Activated naive CD8-positive, alpha-beta T cell treated with anti-CD3 and anti-CD28 coated beads for 36 hours (primary cell): ENCODE measurements at places on chromosomes 5 and 9. TPM values are rescaled to one million over a fixed set of nuclear protein-coding genes. Genes with fewer than 3 reads are reported as not detected.

The C9orf153 gene
- total RNA-seq, result not detected

DNA sequence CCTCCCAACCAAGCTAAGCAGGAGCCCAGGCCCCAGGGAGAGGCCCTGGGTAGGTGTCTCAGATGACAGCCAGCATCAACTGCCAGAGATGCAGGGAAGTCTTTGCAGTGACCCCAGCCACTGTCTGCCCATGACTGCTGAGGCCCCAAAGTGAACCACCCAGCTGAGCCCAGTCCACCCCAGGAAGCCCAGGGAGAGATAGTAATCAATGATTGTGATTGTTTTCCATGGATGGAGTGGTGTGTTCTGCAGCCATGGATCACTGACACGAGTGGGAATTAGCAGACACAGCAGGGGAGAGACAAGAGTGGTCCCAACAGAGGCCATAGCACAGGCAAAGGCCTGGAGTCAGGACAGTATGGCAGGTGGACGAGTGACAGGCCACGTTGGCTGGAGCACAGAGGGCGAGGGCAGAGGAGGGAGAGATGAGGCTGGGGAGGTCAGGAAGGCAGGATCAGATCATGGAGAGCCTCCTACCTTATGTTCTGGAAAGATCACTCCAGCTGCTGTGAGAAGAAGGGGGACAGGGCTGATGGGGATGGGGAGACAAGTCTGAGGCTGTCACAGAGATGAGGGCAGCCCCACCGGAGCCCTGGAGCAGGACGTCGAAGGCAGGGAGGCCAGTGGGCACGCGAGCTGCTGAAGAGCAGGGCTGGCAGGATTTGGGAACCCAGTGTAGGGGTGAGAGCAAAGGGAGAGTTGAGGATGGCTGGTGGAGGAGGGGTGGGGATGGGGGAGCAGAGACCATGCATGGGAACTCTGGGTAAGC is 14.5 kb downstream of the ABO start:
- H3K27ac ChIP-seq, result no peak overlapping the region
- no peak for DNase-seq
- H3K36me3 ChIP-seq, result no peaks in the 10 kb centered on the region

The CER1 gene
- total RNA-seq, result not detected

- no peak overlapping the region for H3K27ac ChIP-seq
- no peaks in the 10 kb centered on the region for H3K36me3 ChIP-seq
- H3K4me3 ChIP-seq, result no peak overlapping the region
- DNase-seq, result no peak
These were observed 35.9 kb upstream of the RAI14 start for GRCh38 chr5:34620185-34620584.

- no peak for DNase-seq
- H3K27ac ChIP-seq, result peak overlapping the region; percentile 90
- H3K4me1 ChIP-seq, result peaks cover 28% of the 10 kb centered on the region
These were observed 1.2 kb downstream of the PANK3 start for GRCh38 chr5:168578006-168578405.

DNA sequence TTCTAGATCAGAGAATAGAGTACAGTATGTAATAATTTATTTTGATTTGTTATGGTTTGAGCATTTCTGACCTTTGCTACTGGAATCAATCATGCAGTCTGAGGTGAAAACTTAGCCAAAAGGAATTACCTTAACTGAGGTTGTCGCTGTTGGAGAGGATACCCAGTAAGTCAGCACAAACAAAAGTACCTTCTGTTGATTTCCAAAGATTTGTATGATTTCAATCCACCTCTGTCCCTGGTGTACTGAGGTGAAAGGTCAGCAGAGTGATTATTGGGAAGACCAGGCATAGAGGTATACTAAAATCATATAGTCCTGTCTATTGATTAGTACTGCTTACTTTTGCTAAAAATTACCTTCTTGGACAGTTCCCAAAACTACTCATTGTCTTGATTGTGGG is 32.8 kb downstream of the RUSC2 start:
- DNase-seq, result no peak
- no peaks in the 10 kb centered on the region for H3K27me3 ChIP-seq
- no peak overlapping the region for H3K4me3 ChIP-seq
- no peaks in the 10 kb centered on the region for H3K4me1 ChIP-seq
- H3K27ac ChIP-seq, result no peak overlapping the region

- H3K4me3 ChIP-seq, result no peak overlapping the region
- H3K4me1 ChIP-seq, result peaks cover 26% of the 10 kb centered on the region
- peaks cover 19% of the 10 kb centered on the region for H3K36me3 ChIP-seq
- no peak overlapping the region for H3K27ac ChIP-seq
- peak; percentile 37 for DNase-seq
These were observed 33.8 kb upstream of the ANXA2R start for GRCh38 chr5:43073597-43074546.

The PCDHGA10 gene
- total RNA-seq, result 0.06 TPM

DNA sequence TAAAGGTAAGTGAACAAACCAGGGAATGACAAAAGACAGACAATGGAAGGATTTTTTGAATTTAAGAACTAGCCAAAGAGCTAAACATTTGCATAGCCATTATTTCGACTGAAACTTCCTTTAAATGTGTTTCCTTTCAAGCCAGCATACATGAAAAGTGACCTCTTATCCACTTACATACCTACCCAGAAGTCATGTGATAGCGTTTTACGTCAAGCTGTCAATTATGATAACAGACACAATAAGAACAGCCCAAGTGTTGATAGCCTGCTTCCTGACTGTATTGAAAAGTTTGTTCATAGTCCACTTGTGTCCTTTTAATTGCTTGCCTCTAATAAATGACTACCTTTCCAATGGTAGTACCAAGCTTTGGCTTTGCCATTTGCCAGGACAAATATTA is 206.0 kb downstream of the NFIB start:
- no peaks in the 10 kb centered on the region for H3K4me1 ChIP-seq
- H3K36me3 ChIP-seq, result no peaks in the 10 kb centered on the region
- no peaks in the 10 kb centered on the region for H3K27me3 ChIP-seq
- no peak overlapping the region for H3K4me3 ChIP-seq
- DNase-seq, result no peak
- H3K27ac ChIP-seq, result no peak overlapping the region

DNA sequence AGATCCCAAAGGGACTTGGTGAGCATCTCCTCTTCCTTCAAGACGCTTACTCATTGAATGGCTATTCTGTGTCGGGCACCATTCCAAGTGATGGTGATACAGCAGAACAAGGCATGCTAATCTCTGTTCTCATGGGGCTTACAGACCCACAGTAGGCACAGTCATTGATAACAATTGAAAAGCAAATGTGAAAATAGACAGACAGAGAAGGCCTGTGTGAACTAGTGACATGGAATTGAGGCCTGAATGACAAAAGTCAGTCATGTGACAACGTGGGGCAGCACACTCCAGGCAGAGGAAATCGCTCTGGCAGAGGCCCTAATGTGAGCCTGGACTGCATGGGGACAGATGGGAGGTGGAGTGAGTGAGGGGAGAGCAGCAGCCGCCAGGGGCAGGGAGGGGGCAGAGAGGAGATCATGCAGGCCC is 70.7 kb upstream of the CPLX2 start:
- no peaks in the 10 kb centered on the region for H3K4me1 ChIP-seq
- peaks cover 69% of the 10 kb centered on the region for H3K27me3 ChIP-seq
- DNase-seq, result no peak
- no peak overlapping the region for H3K4me3 ChIP-seq
- no peak overlapping the region for H3K27ac ChIP-seq

DNA sequence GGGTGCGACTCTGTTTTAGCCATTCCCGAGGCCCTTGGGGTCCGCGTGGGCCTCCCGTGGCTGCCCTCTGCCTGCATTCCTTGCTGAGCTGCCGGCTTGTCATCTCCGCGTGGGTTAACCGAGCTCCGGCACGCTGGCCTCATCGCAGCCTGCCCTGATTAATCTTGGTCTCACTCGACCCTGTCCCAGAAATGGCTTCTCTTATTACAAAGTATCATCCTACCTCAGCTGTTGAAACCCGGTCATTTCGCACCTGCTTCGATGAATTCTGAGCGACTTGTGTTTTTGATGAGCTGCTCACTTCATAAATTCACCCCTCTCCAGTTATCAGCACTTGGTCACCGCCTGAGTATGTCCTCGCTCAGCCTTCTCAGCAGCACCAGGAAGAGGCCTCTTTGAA is 123.5 kb upstream of the EGFLAM start:
- no peak for DNase-seq
- H3K36me3 ChIP-seq, result no peaks in the 10 kb centered on the region
- H3K4me1 ChIP-seq, result no peaks in the 10 kb centered on the region

GRCh38 chr5:50340757-50341156 is 100.3 kb downstream of the EMB start:
- H3K27ac ChIP-seq, result no peak overlapping the region
- H3K4me1 ChIP-seq, result no peaks in the 10 kb centered on the region
- no peak overlapping the region for H3K4me3 ChIP-seq
- peaks cover 1% of the 10 kb centered on the region for H3K36me3 ChIP-seq

GRCh38 chr5:35862126-35862525 is 5.4 kb downstream of the IL7R start:
- no peaks in the 10 kb centered on the region for H3K27me3 ChIP-seq
- peaks cover 86% of the 10 kb centered on the region for H3K36me3 ChIP-seq
- H3K4me3 ChIP-seq, result peak overlapping the region; percentile 84
- no peak for DNase-seq

GRCh38 chr9:35415402-35416097 is 74.4 kb upstream of the RUSC2 start:
- H3K27ac ChIP-seq, result no peak overlapping the region
- DNase-seq, result no peak
- H3K27me3 ChIP-seq, result peaks cover 45% of the 10 kb centered on the region
- H3K36me3 ChIP-seq, result no peaks in the 10 kb centered on the region
- H3K4me1 ChIP-seq, result no peaks in the 10 kb centered on the region
- no peak overlapping the region for H3K4me3 ChIP-seq

GRCh38 chr5:19496056-19496455 is 491.9 kb downstream of the CDH18 start:
- no peak overlapping the region for H3K4me3 ChIP-seq
- no peaks in the 10 kb centered on the region for H3K27me3 ChIP-seq

DNA sequence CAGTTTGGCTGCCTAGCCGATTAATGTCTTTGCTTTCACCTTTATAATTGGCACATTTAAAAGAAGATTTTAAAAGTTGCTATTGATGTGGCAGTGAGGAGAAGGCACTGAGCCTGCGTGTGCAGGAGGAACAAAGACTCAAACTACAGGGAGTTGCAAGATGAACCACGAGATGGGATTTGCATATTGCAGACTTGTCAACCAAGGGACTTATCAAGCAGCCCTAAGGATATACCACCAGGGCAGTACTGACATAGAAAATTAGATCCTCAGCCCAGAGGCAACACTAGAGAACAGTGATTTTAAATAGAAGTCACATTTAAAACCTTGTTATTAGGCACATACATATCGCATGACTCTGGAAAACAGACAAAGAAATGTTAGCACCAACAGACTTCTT is 342.6 kb downstream of the GLIS3 start:
- peaks cover 11% of the 10 kb centered on the region for H3K4me1 ChIP-seq
- H3K27ac ChIP-seq, result no peak overlapping the region
- no peaks in the 10 kb centered on the region for H3K36me3 ChIP-seq
- no peaks in the 10 kb centered on the region for H3K27me3 ChIP-seq

DNA sequence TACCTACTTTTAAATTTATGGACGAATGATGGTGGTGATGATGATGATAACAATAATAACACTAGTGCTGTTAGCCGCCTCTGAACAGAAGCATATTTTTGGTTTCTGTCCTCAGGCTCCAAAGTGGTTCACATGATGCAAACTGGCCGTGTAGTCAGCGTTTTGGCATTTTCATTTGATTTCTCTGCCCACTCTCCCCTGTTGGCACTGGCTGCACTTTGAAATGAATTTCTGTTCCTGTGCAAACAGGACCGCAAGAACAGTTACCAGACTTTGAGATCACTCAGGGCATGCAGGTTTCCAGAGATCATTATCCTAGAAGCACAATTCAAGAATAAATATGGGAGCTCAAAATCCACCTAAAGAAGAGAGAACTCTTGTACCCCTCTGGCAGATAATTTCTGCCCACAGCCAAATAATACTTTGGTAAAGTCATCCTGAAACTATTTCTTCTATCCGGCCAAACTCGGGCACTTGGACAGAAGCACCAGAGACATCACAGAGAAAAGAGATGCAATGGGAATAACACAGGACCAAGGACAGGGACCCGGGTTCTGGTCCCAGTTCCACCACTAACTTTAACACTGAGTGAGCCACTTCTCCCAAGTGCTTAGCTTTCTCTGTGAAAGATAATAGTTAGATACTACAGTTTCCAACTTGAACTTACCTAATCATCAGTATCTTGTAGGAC is 201.7 kb upstream of the PTGER4 start:
- H3K4me1 ChIP-seq, result peaks cover 22% of the 10 kb centered on the region
- no peak overlapping the region for H3K4me3 ChIP-seq
- H3K27me3 ChIP-seq, result no peaks in the 10 kb centered on the region
- H3K36me3 ChIP-seq, result peaks cover 1% of the 10 kb centered on the region
- H3K27ac ChIP-seq, result no peak overlapping the region
- DNase-seq, result no peak

- no peaks in the 10 kb centered on the region for H3K27me3 ChIP-seq
- H3K4me3 ChIP-seq, result peak within 1 kb of the TSS; percentile 98
These were observed at the start of gene ZCCHC9 for GRCh38 chr5:81301271-81302015. Gene ZCCHC9 (plus strand): TSS chr5:81301587. CDS start chr5:81304758, 3,171 bp downstream.

The NTRK2 gene
- total RNA-seq, result not detected

- H3K36me3 ChIP-seq, result peaks cover 11% of the 10 kb centered on the region
- peak; percentile 61 for DNase-seq
- peak overlapping the region; percentile 88 for H3K27ac ChIP-seq
- no peaks in the 10 kb centered on the region for H3K27me3 ChIP-seq
These were observed 735 bp upstream of the RPL26L1 start for GRCh38 chr5:172958331-172959046.

DNA sequence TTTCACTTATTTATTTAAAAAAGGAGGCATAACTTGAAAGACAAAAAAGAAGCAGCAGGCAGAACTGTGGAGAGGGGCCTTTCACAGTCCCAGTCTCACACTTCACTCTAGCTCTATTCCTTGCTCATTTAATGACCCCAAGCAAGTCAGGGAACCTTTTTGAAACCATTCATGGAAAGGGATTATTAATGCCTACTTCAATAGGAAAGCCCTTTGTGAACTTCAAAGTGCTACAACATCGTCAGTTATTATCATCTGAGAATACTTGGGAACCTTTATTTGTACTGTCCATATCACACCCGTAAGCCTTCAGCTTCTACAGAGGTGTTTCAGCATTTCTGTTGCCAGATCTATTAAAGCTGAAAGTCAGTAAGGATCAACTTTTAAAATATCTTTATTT is 320.2 kb downstream of the TMEM161B start:
- H3K36me3 ChIP-seq, result no peaks in the 10 kb centered on the region
- no peak overlapping the region for H3K27ac ChIP-seq
- H3K27me3 ChIP-seq, result peaks cover 9% of the 10 kb centered on the region
- DNase-seq, result no peak

- H3K27ac ChIP-seq, result peak within 1 kb of the TSS; percentile 85
- peak; percentile 34 for DNase-seq
- peaks cover 28% of the 10 kb centered on the region for H3K4me1 ChIP-seq
- H3K36me3 ChIP-seq, result peaks cover 4% of the 10 kb centered on the region
These were observed at the start of gene PHF2 for GRCh38 chr9:93576258-93577077. Gene PHF2 (plus strand): TSS chr9:93576584. CDS start chr9:93576774, 190 bp downstream.

The MOB3B gene
- 1.3 TPM for total RNA-seq

The OTP gene
- not detected for total RNA-seq

DNA sequence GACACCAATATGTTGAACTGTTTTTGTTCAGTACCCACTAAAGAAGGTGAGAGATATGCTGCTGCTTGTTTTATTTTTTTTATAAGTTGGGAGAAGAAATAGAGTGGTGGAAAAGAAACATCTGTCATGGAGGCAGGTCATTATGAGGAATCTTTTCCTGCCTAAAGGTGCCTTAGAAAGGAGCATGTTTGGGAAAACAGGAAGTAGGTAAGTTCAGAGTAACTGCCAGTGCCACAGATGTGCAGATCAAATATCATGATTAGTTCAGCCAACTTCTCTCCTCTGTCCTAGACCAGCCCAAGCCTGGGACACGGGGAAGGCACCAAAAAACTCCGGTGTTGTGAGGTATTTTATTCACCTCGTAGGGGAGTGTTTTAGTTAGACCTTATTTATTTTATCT is 144.2 kb downstream of the MAN2A1 start:
- peaks cover 7% of the 10 kb centered on the region for H3K4me1 ChIP-seq
- no peak overlapping the region for H3K27ac ChIP-seq
- H3K36me3 ChIP-seq, result peaks cover 63% of the 10 kb centered on the region
